Pancreas (tissue), 10 donors: ENCODE measurements at places on chromosomes 12 and 14. TPM values are rescaled to one million over a fixed set of nuclear protein-coding genes. Genes with fewer than 3 reads are reported as not detected.

Gene DHRS2
- total RNA-seq: 1.2 TPM

DNA sequence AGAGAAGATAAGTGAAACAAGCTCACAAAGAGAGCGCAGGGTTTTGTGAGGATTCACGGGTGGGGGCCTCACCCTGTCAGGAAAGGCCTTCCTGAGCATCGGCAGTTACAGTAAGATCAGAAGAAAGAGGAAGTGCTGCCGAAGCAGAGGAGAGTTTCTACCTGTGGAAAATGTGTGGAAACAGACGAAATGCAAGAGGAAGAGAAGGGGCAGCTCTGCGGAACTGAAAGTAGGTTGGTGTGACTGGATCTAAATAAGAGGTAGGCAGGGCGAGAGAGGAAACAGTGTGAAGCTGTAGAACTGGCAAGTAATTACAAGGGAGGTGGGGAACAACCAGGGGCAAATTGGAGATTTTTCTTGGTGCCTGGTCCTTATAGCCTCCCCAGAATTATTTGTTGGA lies 2.6 kb downstream of the GPR68 start:
- no peaks in the 10 kb centered on the region for H3K27me3 ChIP-seq
- no peak for DNase-seq
- no peak overlapping the region for H3K27ac ChIP-seq
- no peaks in the 10 kb centered on the region for H3K4me1 ChIP-seq
- H3K36me3 ChIP-seq: no peaks in the 10 kb centered on the region

GRCh38 chr12:123083661-123084571 lies 67.0 kb downstream of the PITPNM2 start:
- DNase-seq: no peak
- H3K36me3 ChIP-seq: no peaks in the 10 kb centered on the region
- H3K4me1 ChIP-seq: peaks cover 11% of the 10 kb centered on the region
- no peaks in the 10 kb centered on the region for H3K27me3 ChIP-seq
- H3K27ac ChIP-seq: no peak overlapping the region

DNA sequence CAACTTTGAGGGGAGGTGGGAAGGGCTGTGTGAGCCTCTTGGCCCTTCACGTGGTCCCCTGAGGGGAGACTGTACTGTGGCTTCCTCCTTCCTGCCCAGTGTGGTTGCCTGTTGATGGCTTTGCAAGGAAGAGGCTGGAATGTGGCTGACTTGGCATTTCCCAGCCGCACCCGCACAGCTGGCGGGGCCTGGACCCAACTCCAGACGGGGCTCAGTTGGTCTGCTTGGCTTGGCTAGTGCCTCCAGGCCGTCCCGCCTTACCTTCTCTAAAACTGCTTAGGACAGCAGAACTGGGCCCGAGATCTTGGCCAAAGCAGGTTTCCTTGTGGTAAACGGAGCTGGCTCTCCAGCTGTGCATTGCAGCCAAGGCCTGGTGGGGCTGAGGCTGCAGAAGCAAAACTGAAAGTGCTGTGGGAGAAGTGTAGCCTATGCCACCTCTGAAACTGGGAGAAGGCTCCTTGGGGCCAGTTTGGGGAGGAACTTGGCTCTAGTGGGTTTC lies 139.5 kb downstream of the SMOC1 start:
- H3K4me3 ChIP-seq: no peak overlapping the region
- H3K27me3 ChIP-seq: no peaks in the 10 kb centered on the region
- H3K27ac ChIP-seq: no peak overlapping the region
- no peaks in the 10 kb centered on the region for H3K36me3 ChIP-seq

DNA sequence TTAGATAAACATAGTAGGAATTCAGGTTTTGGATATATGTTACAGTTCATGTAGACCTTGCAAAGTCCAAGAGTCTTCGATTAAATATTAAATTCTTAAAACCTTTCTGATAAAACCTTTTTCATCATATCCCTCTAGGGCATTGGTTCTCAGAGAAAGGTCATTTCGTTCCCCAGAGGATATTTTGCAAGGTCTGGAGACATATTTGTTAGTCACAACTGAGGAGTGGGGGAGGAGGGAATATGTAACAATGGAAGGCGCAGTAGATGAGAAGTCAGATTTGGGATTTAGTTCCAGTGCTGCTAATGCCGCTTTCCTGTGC lies 5.3 kb downstream of the TMEM253 start:
- H3K36me3 ChIP-seq: no peaks in the 10 kb centered on the region
- H3K27ac ChIP-seq: no peak overlapping the region
- no peak for DNase-seq
- H3K4me1 ChIP-seq: peaks cover 30% of the 10 kb centered on the region
- no peaks in the 10 kb centered on the region for H3K27me3 ChIP-seq
- no peak overlapping the region for H3K4me3 ChIP-seq

- no peaks in the 10 kb centered on the region for H3K4me1 ChIP-seq
- no peak overlapping the region for H3K4me3 ChIP-seq
- no peaks in the 10 kb centered on the region for H3K27me3 ChIP-seq
- no peak overlapping the region for H3K27ac ChIP-seq
- H3K36me3 ChIP-seq: no peaks in the 10 kb centered on the region
These were observed 44.1 kb downstream of the FBRSL1 start for GRCh38 chr12:132534076-132534475.

DNA sequence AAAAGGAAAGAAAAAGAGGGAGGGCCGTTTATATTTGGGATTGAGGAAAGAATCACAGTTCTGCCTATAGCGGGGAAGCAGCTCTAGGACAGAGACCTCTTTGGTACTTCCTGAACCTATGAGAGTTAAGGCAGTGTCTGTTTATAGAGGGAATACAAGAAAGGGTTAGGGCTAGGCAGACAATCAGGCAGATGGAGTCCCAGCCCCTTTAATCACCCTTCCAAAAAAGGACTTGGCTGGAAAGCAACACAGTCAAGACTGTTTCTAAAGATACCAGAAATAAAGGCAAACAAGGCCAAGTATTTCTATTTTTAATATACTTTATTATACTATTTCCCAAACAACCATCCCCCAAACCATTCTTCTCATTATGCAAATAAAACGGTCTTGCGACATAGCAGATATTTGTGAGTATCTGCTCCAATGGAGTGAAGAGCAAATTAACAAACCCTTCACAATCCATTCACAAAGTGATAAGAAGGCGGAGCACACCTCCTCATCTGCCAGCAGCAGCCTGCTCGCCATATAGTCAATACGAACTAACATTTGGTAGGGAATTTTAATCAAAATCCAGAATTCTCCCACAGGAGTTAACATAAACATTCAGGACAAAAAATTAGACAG lies 697 bp upstream of the GRIP1 start:
- no peak overlapping the region for H3K4me3 ChIP-seq
- H3K36me3 ChIP-seq: no peaks in the 10 kb centered on the region
- H3K4me1 ChIP-seq: no peaks in the 10 kb centered on the region
- H3K27me3 ChIP-seq: no peaks in the 10 kb centered on the region

GRCh38 chr12:94663702-94664101 lies 13.3 kb upstream of the TMCC3 start:
- H3K4me3 ChIP-seq: no peak overlapping the region
- H3K4me1 ChIP-seq: no peaks in the 10 kb centered on the region
- no peaks in the 10 kb centered on the region for H3K36me3 ChIP-seq
- DNase-seq: no peak
- H3K27me3 ChIP-seq: no peaks in the 10 kb centered on the region

GRCh38 chr12:93990832-93991803 lies 157.3 kb upstream of the PLXNC1 start:
- no peaks in the 10 kb centered on the region for H3K36me3 ChIP-seq
- no peak for DNase-seq
- H3K27ac ChIP-seq: no peak overlapping the region
- H3K27me3 ChIP-seq: no peaks in the 10 kb centered on the region

GRCh38 chr12:109531411-109531810 lies 41.9 kb downstream of the MMAB start:
- no peaks in the 10 kb centered on the region for H3K27me3 ChIP-seq
- H3K27ac ChIP-seq: no peak overlapping the region
- peaks cover 25% of the 10 kb centered on the region for H3K36me3 ChIP-seq
- DNase-seq: no peak

- no peak for DNase-seq
- H3K4me3 ChIP-seq: no peak overlapping the region
- peaks cover 32% of the 10 kb centered on the region for H3K4me1 ChIP-seq
- no peak overlapping the region for H3K27ac ChIP-seq
These were observed 75.6 kb downstream of the LMO3 start for GRCh38 chr12:16530268-16530850.
